ENCODE measurements at places on chromosomes 2 and 18.

DNA sequence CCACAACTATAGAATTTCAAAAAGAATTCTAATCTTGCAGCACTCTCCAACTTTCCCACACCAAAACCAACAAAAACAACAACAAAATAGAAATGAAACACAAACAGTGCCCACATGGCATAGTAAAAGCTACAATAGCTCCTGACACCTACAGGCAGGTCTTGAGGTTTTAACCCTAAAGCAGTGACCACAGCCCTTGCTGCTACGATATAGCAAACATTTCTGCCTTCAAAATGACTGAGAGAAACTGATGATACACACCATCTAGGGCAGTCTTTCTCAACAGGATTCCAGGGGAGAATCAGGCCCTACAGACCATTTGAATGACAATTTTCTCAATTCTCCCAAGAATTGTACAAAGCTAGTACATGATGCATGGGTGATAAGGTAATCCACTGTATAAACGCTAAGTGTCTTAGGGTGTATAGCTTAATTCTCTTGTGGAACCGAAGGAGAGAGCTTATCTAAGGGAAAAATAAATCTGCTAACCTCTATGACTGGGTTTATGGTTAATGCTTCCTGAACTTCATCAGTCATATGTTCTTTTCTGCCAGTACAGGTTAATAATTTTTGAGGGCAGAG is 46.5 kb downstream of the TRAK2 start:
- DNase-seq: no peak

- no peak for DNase-seq
These were observed 40.6 kb downstream of the FASTKD2 start for GRCh38 chr2:206805887-206806607.

DNA sequence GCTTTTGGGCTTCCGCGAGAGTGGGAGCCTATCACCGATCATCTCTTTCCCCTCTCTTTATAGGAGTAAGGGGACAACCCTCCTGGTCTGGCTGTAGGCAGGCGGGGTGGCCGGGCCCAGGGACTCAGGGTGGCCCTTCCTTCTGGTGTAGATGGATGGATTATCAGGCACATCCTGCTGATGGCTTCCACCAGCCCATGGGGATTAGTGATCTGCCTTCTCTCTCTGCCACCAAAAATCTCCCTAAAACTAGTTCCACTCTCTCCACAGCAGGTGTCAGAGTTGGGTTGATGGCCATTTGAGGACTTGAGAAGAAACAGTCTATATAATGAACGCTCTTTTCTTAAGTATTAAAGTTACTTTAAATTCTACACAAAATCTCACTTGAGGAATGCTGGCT is 37.4 kb downstream of the NCK2 start:
- DNase-seq: no peak

DNA sequence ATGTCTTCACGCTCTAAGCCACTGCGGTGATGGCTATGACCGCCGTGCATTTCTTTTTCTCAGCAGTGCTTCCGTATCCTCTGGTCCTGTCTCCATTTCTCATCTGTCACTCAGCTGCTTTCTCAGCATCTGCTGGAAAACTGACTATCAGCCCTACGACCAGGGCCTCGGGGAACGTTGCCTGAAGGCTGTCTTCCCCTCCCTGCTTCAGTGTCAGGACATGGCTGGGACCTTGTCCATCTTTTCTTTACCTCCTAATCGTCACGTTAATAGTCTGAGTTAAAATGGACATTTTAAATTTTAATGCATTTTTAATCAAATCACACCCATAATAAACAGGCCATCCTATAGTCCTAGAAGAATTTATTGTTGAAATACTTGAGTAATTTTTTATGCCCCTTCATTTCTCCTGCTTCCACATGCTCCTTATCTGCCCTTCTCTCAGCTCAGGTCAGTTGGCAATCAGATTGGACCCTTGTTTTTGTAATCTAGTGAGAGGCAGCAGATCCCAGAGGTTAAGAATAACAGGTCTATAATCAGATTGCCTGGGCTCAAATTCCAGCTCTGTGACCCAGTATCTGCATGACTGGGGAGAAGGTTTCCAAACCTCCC is 250.2 kb upstream of the SIX3 start:
- no peak for DNase-seq

Measured in activated T-helper 1 cell treated with anti-CD3 and anti-CD28 coated beads, Interleukin-2, amount 50 U/mL, for 16 hours (primary cell).